Panc1 (cell line): ENCODE measurements at places on chromosomes 7 and 10.

GRCh38 chr10:110859206-110859972 is 12.3 kb upstream of the PDCD4 start:
- no peaks in the 10 kb centered on the region for H3K27me3 ChIP-seq
- no peaks in the 10 kb centered on the region for H3K36me3 ChIP-seq
- no peak overlapping the region for H3K4me3 ChIP-seq
- H3K4me1 ChIP-seq: no peaks in the 10 kb centered on the region; the same call in 1 of the 2 replicates
- peak overlapping the region; percentile 56; the same call in 1 of the 2 replicates for H3K27ac ChIP-seq

- no peaks in the 10 kb centered on the region for H3K27me3 ChIP-seq
- peaks cover 3% of the 10 kb centered on the region; the same call in 1 of the 2 replicates for H3K4me1 ChIP-seq
- DNase-seq: no peak
These were observed 20.1 kb downstream of the NOLC1 start for GRCh38 chr10:102172288-102172687.

GRCh38 chr7:91916051-91916440 is 24.6 kb upstream of the AKAP9 start:
- H3K27me3 ChIP-seq: no peaks in the 10 kb centered on the region
- H3K4me3 ChIP-seq: no peak overlapping the region
- no peaks in the 10 kb centered on the region for H3K4me1 ChIP-seq
- H3K36me3 ChIP-seq: no peaks in the 10 kb centered on the region
- H3K27ac ChIP-seq: no peak overlapping the region

DNA sequence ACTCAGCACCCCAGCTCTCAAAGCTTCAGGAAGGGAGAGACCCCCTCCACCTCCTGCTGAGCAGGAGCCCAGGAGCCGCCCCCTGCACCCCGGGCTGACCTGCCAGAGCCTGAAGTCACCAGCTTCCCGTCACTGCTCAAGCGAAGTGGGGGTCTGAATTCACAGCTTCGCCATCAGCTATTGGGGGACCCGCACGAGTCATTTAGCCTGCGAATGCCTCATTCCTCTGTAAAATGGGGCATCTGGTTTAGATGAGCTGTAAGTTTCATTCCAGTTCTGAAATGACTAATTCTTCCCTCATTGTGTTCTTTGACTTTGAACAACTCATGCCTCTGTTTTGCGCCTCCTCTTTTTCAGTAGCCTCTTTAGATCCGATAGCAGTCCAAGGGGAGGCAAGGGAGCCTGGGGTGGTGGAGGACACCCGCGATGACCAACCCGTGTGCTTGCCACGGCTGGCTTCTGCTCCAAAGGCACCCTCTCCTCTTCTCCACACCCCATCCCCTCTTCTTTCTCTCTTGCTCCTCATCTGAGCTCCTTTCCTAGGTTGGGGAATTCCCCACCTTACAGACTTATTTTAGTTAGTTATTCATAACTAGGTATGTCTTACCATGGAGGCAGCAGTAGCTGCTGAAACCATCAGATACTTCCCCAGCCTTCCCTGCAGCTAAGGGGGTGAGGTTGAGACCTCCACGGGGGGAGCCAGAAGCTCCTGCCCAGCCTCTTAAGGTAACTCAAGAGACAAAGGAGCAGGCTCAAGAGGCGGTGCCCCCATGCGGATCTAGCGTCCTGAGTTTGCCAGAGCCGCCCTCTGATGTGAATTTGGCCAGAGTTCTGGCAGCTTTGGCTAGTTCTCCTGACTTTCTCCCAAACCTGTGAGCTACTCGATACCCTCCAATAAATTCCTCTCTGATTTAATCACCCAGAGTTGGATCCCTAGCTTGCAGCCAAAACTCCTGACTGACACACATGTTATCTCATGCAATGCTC is 47.7 kb downstream of the RBM17 start:
- no peak for DNase-seq
- H3K36me3 ChIP-seq: no peaks in the 10 kb centered on the region
- H3K27ac ChIP-seq: no peak overlapping the region
- no peak overlapping the region for H3K4me3 ChIP-seq

DNA sequence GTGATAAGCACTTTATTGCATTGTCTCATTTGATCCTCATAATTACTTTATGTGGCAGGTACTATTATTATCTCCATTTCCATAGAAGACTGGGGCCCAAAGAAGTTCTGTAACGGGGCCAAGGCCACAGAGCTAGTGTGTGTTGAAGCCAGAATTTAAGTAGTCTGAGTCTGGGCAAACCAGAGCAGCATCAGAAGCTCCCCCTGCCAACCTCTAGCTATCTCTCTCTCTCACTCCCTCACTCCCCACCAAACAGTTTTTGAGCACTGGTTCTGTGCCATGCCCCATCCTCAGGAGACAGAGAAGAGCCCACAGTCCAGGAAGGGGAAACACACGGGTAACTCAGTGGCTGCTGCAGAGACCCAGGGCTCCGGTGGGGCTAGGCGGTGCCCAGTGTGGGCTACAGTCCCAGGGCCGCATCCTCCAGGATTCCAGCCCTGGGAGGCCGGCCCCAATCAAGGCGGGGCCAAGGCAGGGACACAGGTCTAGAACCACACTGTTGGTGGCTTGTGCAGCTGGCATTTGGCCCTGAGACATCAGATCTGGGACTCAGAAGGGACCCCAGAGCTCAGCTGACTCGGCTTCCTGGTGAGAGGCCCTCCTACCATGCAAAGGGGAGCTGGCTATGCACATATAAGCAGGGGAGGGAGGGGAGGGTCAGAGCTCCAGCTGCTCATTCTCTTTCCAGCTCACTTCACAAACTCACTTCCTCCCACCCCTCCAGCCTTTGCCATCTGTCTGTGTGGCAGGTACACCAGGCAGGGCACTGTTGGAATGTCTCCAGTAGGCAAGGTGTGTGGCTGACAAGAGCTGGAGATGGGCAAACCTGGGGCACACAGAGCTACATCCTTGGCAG is 34.4 kb downstream of the COL13A1 start:
- H3K27me3 ChIP-seq: no peaks in the 10 kb centered on the region
- no peak overlapping the region for H3K4me3 ChIP-seq
- no peak for DNase-seq
- no peak overlapping the region for H3K27ac ChIP-seq
- no peaks in the 10 kb centered on the region for H3K36me3 ChIP-seq

GRCh38 chr10:16950656-16951601 is 133.7 kb upstream of the RSU1 start:
- no peaks in the 10 kb centered on the region for H3K36me3 ChIP-seq
- H3K4me1 ChIP-seq: peaks cover 3% of the 10 kb centered on the region; the same call in 1 of the 2 replicates
- no peaks in the 10 kb centered on the region for H3K27me3 ChIP-seq

- H3K36me3 ChIP-seq: no peaks in the 10 kb centered on the region
- H3K27me3 ChIP-seq: no peaks in the 10 kb centered on the region
- no peak for DNase-seq
- peaks cover 13% of the 10 kb centered on the region for H3K4me1 ChIP-seq
These were observed 12.6 kb downstream of the KLLN start for GRCh38 chr10:87850742-87851205.

- H3K27ac ChIP-seq: no peak overlapping the region
- no peak for DNase-seq
- no peak overlapping the region for H3K4me3 ChIP-seq
These were observed 27.8 kb downstream of the PPP1R3A start for GRCh38 chr7:113891031-113891350.

GRCh38 chr10:34474009-34474376 is 341.1 kb downstream of the PARD3 start:
- H3K4me3 ChIP-seq: no peak overlapping the region
- no peaks in the 10 kb centered on the region for H3K4me1 ChIP-seq
- H3K36me3 ChIP-seq: no peaks in the 10 kb centered on the region
- no peak for DNase-seq
- no peaks in the 10 kb centered on the region for H3K27me3 ChIP-seq

- H3K4me3 ChIP-seq: no peak overlapping the region
- no peaks in the 10 kb centered on the region for H3K36me3 ChIP-seq
- H3K27ac ChIP-seq: no peak overlapping the region
- no peaks in the 10 kb centered on the region for H3K4me1 ChIP-seq
- H3K27me3 ChIP-seq: no peaks in the 10 kb centered on the region; the same call in 1 of the 2 replicates
These were observed 9.8 kb upstream of the ACTA2 start for GRCh38 chr10:88962336-88962735.

DNA sequence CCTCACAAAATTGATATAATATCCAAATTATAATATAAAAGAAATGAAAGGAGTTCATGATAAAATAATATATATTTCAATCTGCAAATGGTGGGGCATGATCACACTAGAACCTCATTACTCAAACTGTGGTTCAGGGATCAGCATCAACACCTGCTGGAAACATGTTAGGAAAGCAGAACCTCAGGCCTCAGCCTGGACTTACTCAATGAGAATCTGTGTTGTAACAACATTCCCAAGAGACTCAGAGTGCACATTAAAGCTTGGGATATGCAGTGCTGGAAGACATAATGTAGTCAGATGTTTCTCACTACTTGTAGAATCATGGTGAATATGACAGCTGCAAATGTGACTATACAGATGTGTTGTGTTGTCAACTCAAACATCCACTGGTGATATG is 81.7 kb upstream of the ITPRID1 start:
- no peaks in the 10 kb centered on the region for H3K4me1 ChIP-seq
- H3K4me3 ChIP-seq: no peak overlapping the region
- H3K36me3 ChIP-seq: no peaks in the 10 kb centered on the region
- no peaks in the 10 kb centered on the region for H3K27me3 ChIP-seq

- no peaks in the 10 kb centered on the region for H3K36me3 ChIP-seq
- no peak overlapping the region for H3K4me3 ChIP-seq
- peak overlapping the region; percentile 70 for H3K27ac ChIP-seq
- DNase-seq: no peak
These were observed 101.1 kb downstream of the PKD1L1 start for GRCh38 chr7:47847207-47847606.

GRCh38 chr7:155454183-155455112 is 3.5 kb upstream of the EN2 start:
- peak overlapping the region; percentile 18; the same call in 1 of the 2 replicates for H3K4me3 ChIP-seq
- DNase-seq: no peak
- no peaks in the 10 kb centered on the region for H3K4me1 ChIP-seq
- H3K27ac ChIP-seq: no peak overlapping the region
- H3K36me3 ChIP-seq: no peaks in the 10 kb centered on the region

DNA sequence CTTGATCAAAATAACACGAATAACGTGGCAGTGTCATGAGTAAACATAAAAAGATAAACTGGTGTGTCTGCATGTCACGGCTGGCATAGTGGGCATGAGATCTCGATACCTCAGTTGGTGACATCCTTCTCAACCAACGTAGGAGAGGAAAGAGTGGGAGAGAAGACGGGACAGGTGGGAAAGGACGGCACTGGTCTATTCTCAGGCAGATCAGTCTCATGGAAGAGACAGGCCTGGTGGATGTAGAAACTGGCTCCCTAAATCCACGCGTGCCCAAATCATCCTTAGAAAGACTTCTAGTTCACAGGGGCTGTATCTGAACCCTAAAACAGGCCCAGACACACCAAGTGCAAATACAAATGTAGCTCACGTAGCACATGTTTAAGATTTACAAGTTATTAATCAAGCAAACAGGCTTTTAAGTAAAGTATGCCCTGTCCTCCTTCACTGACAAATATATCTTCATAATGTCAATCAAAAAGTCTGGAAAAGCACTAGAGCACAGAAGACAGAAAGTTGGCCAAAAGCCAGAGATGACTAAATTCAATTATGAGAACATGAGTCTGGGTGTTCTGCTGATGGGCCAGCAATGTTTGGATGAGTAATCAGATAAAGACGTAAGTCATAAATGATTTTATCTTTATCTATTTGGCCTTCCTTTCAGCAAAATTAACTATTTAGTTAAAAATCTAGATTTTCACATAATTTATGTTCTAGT is 56.3 kb downstream of the SFMBT2 start:
- no peak for DNase-seq
- H3K36me3 ChIP-seq: no peaks in the 10 kb centered on the region
- H3K4me3 ChIP-seq: no peak overlapping the region
- H3K27ac ChIP-seq: no peak overlapping the region
- H3K27me3 ChIP-seq: no peaks in the 10 kb centered on the region

- no peaks in the 10 kb centered on the region for H3K36me3 ChIP-seq
- H3K4me1 ChIP-seq: peaks cover 44% of the 10 kb centered on the region
- no peak for DNase-seq
These were observed 39.4 kb upstream of the TNS3 start for GRCh38 chr7:47621347-47621746.

GRCh38 chr10:10824591-10825148 is 193.0 kb upstream of the CELF2 start:
- DNase-seq: no peak
- no peak overlapping the region for H3K4me3 ChIP-seq
- no peaks in the 10 kb centered on the region for H3K27me3 ChIP-seq
- H3K36me3 ChIP-seq: no peaks in the 10 kb centered on the region
- H3K27ac ChIP-seq: no peak overlapping the region

DNA sequence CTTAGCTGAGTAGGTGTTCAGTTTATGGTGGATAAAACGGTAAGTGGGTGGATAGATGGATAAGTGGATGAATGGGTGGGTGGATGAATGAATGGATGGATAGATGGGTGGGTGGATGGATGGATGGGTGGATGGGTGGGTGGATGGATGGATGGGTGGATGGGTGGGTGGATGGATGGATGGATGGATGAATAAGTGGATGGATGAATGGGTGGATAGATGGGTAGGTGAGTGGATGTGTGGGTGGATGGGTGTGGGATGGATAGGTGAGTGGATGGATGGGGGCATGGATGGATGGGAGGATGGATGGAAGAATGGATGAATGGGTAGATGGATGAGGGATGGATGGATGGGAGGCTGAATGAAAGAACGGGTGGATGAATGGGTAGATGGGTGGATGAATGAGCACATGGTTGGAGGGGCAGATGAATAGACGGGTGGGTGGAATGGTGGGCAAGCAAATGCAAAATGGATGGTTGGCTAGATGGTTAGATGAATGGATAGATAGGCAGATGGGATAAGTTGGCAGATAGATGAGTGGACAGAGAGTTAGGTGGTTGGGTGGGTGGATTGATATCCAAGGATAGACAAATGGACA is 25.7 kb downstream of the ELN start:
- no peak overlapping the region for H3K27ac ChIP-seq
- no peaks in the 10 kb centered on the region for H3K36me3 ChIP-seq
- no peaks in the 10 kb centered on the region for H3K4me1 ChIP-seq
- H3K4me3 ChIP-seq: no peak overlapping the region
- peaks cover 2% of the 10 kb centered on the region; the same call in 1 of the 2 replicates for H3K27me3 ChIP-seq
- DNase-seq: no peak

DNA sequence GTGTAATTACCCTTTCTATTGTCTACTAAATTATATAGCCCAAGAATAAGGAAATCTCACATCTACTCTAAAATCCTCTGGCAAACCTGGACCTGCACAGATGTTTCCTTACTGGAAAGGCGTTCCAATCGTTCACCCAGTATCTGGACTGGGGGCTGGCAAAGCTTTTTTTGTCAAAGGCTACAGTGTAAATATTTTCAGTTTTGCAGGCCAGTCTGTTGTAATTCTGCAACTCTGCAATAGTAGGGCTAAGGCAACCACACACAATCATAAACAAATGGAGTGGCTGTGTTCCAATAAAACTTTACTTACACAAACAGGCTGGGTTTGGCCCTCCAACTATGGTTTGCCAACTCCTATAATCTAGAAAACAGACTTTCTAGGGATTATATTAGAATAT is 56.2 kb downstream of the GLI3 start:
- H3K4me3 ChIP-seq: no peak overlapping the region
- no peaks in the 10 kb centered on the region for H3K4me1 ChIP-seq
- H3K27ac ChIP-seq: no peak overlapping the region
- no peak for DNase-seq
- no peaks in the 10 kb centered on the region for H3K27me3 ChIP-seq

- no peaks in the 10 kb centered on the region for H3K36me3 ChIP-seq
- H3K4me1 ChIP-seq: no peaks in the 10 kb centered on the region
- no peak for DNase-seq
- peaks cover 7% of the 10 kb centered on the region for H3K27me3 ChIP-seq
These were observed 29.0 kb downstream of the NEUROD6 start for GRCh38 chr7:31311552-31311951.
